ENCODE measurements at places on chromosomes 13 and 19. TPM values are rescaled to one million over a fixed set of nuclear protein-coding genes. Genes with fewer than 3 reads are reported as not detected.
A peak's percentile ranks its signal among the peaks of the same experiment; 100 is the strongest.

- peaks cover 8% of the 10 kb centered on the region for H3K4me1 ChIP-seq
- no peak overlapping the region for H3K27ac ChIP-seq
- no peaks in the 10 kb centered on the region for H3K27me3 ChIP-seq
- no peak overlapping the region for H3K4me3 ChIP-seq
- H3K36me3 ChIP-seq, result no peaks in the 10 kb centered on the region
These were observed 5.6 kb downstream of the CERS4 start for GRCh38 chr19:8214802-8215201.

- H3K36me3 ChIP-seq, result no peaks in the 10 kb centered on the region
- no peak for DNase-seq
- H3K4me3 ChIP-seq, result no peak overlapping the region
- peaks cover 6% of the 10 kb centered on the region for H3K27me3 ChIP-seq
- H3K4me1 ChIP-seq, result no peaks in the 10 kb centered on the region
These were observed 14.4 kb upstream of the ANKRD10 start for GRCh38 chr13:110929104-110929777.

- H3K27ac ChIP-seq, result peak overlapping the region; percentile 86
- peaks cover 9% of the 10 kb centered on the region for H3K27me3 ChIP-seq
- H3K36me3 ChIP-seq, result no peaks in the 10 kb centered on the region
- H3K4me1 ChIP-seq, result peaks cover 66% of the 10 kb centered on the region
- DNase-seq, result no peak
These were observed 6.3 kb downstream of the DACT3 start for GRCh38 chr19:46654621-46655152.

GRCh38 chr19:7596211-7596937 lies 711 bp downstream of the CAMSAP3 start:
- H3K36me3 ChIP-seq, result no peaks in the 10 kb centered on the region
- no peak for DNase-seq
- H3K4me1 ChIP-seq, result peaks cover 13% of the 10 kb centered on the region
- peak overlapping the region; percentile 54 for H3K4me3 ChIP-seq
- no peak overlapping the region for H3K27ac ChIP-seq

- H3K27me3 ChIP-seq, result no peaks in the 10 kb centered on the region
- peaks cover 7% of the 10 kb centered on the region for H3K4me1 ChIP-seq
- DNase-seq, result no peak
- H3K36me3 ChIP-seq, result no peaks in the 10 kb centered on the region
These were observed 8.2 kb downstream of the PHF11 start for GRCh38 chr13:49503951-49504350.

DNA sequence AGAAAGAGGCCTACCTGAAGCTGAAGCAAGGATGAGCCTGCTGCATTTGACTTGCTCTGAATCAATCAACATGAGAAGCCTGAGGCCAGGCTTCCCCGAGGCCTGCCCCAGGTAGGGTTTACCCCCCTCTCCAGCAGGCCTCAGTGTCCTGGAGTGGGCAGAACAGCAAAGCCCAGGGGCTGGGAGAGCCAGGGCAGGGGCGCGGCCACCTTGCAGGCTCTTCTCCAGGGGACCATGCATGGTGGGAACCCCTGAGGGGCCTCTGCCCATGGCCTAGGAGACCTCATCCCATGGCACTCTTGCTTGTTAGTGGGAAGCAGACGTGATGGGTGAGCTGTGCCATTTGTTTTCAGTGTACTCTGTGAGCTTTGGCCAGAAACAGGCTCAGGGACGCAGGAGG lies 19.9 kb upstream of the LRP3 start:
- H3K27me3 ChIP-seq, result no peaks in the 10 kb centered on the region
- no peak overlapping the region for H3K27ac ChIP-seq
- DNase-seq, result no peak
- H3K36me3 ChIP-seq, result no peaks in the 10 kb centered on the region

GRCh38 chr19:19782783-19783182 lies 38.8 kb downstream of the ZNF506 start:
- DNase-seq, result no peak
- H3K36me3 ChIP-seq, result peaks cover 19% of the 10 kb centered on the region
- no peak overlapping the region for H3K27ac ChIP-seq
- H3K4me1 ChIP-seq, result no peaks in the 10 kb centered on the region
- no peaks in the 10 kb centered on the region for H3K27me3 ChIP-seq
- no peak overlapping the region for H3K4me3 ChIP-seq

- H3K4me3 ChIP-seq, result no peak overlapping the region
- no peaks in the 10 kb centered on the region for H3K27me3 ChIP-seq
- H3K36me3 ChIP-seq, result peaks cover 7% of the 10 kb centered on the region
- H3K4me1 ChIP-seq, result peaks cover 16% of the 10 kb centered on the region
- no peak for DNase-seq
- H3K27ac ChIP-seq, result no peak overlapping the region
These were observed 40.7 kb downstream of the SMAD9 start for GRCh38 chr13:36879218-36879938.

- H3K4me1 ChIP-seq, result peaks cover 17% of the 10 kb centered on the region
- no peak for DNase-seq
- H3K4me3 ChIP-seq, result no peak overlapping the region
- H3K36me3 ChIP-seq, result no peaks in the 10 kb centered on the region
- H3K27ac ChIP-seq, result no peak overlapping the region
- no peaks in the 10 kb centered on the region for H3K27me3 ChIP-seq
These were observed 2.3 kb downstream of the MCF2L start for GRCh38 chr13:112971288-112971643.

DNA sequence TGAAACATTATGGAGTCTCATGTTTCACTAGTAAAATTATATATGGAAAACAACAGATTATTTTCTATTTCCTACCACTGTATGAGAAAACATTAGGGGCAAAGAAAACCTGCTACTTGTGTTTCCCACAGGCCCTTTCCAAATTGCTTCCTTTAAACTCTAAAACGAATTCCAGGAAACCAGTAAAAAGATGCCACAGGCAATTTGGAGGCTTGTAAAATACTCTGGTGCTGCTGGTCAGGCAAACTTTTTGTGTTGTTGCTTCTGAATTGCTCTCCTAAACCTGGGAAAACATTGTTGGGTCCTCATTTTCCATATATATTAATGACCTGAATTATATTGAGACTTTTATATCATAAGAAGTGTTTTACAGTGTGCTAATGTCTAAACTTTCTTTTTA lies 141.5 kb downstream of the TDRD3 start:
- DNase-seq, result no peak
- no peaks in the 10 kb centered on the region for H3K4me1 ChIP-seq
- no peaks in the 10 kb centered on the region for H3K27me3 ChIP-seq
- H3K27ac ChIP-seq, result no peak overlapping the region

DNA sequence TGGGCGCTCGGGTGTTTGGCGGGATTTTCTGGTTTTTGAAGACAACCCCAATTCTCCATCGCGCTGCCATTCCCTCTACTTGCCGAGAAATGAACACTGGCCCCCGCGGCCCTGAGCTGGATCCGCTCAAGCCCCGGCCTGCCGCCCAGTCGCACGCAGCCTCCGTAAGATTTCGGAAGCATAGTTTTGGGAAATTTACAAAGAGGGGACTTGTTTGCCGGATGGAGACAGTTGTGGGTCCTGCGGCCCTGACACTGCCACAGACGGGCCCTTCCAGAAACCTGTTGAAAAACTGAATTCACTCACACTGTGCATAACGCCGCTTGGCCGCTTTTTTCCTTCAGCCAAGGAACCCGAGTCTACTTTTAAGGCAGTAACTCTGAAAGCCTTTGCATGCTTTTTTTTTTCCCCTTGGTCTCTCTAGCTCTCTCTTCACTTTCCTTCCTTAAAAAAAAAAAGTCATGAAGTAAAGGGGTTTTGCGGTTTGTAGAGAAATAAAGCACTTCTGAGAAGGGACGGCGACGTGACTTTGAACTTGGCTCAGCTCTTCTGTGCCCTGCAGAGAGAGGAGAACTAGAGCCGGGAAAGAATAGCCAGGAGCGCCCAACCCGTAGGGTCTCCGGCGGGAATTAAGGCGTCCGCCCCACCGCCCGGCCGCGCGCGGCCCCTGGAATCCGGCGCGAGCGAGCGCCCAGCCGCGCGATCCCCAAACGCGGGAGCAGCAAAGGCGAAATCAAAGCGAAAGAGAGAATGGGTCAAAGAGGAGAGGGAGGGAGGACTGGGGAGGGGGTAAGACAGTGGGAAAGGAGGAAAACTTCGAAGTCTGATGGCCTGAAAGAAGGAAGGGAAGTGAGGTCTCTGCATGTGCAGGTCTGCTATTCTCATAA lies 3.4 kb upstream of the ZIC2 start:
- peaks cover 96% of the 10 kb centered on the region for H3K27me3 ChIP-seq
- H3K27ac ChIP-seq, result no peak overlapping the region
- no peaks in the 10 kb centered on the region for H3K36me3 ChIP-seq
- peaks cover 33% of the 10 kb centered on the region for H3K4me1 ChIP-seq
- no peak for DNase-seq

GRCh38 chr19:17420475-17420924 lies 653 bp downstream of the MVB12A start:
- no peak for DNase-seq
- H3K27ac ChIP-seq, result peak overlapping the region; percentile 86
- H3K4me3 ChIP-seq, result peak overlapping the region; percentile 79
- peaks cover 24% of the 10 kb centered on the region for H3K4me1 ChIP-seq

GRCh38 chr13:46622630-46623256 lies 69.8 kb downstream of the LRCH1 start:
- H3K36me3 ChIP-seq, result no peaks in the 10 kb centered on the region
- no peak overlapping the region for H3K4me3 ChIP-seq
- H3K4me1 ChIP-seq, result peaks cover 87% of the 10 kb centered on the region
- H3K27ac ChIP-seq, result peak overlapping the region; percentile 70

- peaks cover 5% of the 10 kb centered on the region for H3K4me1 ChIP-seq
- no peak overlapping the region for H3K4me3 ChIP-seq
- DNase-seq, result no peak
- H3K36me3 ChIP-seq, result peaks cover 8% of the 10 kb centered on the region
These were observed 16.3 kb downstream of the MTRF1 start for GRCh38 chr13:41246969-41247680.

DNA sequence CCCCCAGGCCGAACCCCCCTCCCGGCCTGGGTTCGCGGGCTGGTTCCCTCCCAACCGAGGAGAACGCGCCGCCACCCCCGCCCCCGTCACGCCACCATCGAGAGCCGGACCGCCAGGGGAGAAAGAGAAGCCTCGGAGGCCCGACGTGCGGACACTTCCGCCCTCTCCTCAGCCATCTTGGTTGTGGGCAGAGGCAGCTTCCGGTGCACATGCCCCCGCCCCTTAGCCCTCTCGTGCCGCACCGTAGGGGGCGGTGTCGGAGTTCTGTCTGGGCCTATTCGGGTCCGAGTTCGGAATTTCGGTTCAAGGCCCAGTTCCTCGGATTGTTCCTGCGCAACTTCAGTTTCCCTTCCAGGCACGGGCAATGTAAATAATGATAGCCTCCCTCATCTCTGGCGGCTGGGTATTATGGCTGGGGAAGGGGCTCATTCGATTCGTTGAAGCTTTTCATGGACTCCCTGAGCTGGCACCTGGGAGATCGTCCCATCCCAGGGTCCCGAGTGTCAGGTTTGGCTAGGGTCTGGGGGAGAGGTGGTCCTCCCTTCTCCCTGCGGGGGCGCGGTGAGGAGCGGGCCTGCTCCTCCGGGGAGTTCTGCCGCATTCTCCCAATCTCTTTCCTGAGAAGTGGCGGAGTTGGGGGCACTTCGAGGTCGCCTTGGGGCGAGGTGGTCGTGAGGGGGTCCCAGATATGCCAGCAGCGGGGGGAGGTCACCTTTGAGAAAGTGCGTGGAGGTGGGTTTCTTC lies at the start of the genes IER2 and STX10:
Gene IER2, plus strand, starts transcription at position 225 of the 744 bp plus-strand sequence. CDS start 2,776 bp downstream, outside the sequence.
Gene STX10, minus strand, starts transcription at position 189 of the 744 bp plus-strand sequence. CDS start 202 bp downstream, outside the sequence.
- H3K36me3 ChIP-seq, result no peaks in the 10 kb centered on the region
- H3K27me3 ChIP-seq, result no peaks in the 10 kb centered on the region
- H3K4me1 ChIP-seq, result peaks cover 48% of the 10 kb centered on the region
- DNase-seq, result peak; percentile 99
- H3K4me3 ChIP-seq, result peak within 1 kb of the TSS; percentile 70

DNA sequence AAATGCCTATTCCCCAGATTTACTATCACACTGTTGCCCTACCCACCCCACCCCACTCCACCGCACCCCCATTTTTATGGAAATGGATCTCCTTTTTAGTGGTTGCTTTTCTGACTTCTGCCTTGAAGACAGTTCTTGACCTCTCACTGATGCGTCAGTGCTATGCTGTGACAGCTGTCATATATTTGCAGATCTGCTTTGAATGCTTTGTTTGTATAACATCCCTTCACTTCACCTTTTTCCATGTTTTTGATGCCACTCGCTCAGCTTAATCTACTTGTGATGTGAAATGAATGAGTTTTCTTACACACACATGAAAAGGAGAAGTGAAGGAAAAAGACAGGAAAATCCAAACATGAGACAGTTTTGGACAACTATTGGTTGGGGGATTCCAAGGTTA lies 731.0 kb downstream of the SLITRK6 start:
- no peaks in the 10 kb centered on the region for H3K36me3 ChIP-seq
- H3K27ac ChIP-seq, result no peak overlapping the region
- H3K4me1 ChIP-seq, result no peaks in the 10 kb centered on the region
- H3K27me3 ChIP-seq, result no peaks in the 10 kb centered on the region

DNA sequence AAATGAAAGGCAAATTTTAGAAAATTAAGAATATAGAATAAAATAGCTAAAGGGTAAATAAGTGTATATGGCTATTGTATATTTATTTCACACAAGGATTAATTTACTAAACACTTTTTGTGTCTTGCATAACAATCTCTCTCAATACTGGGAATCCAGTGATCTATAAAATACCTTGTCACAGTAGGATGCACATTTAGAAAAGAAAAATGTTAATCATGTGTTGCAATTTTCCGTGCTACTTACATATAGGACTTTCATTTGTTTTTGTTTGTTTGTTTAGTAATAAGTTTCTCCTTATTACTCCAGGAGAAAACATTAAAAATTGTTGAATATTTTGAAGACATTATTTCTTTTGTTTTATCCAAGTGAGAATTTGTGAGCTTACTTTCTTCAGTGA lies 1533.3 kb downstream of the SLITRK5 start:
- no peak overlapping the region for H3K4me3 ChIP-seq

DNA sequence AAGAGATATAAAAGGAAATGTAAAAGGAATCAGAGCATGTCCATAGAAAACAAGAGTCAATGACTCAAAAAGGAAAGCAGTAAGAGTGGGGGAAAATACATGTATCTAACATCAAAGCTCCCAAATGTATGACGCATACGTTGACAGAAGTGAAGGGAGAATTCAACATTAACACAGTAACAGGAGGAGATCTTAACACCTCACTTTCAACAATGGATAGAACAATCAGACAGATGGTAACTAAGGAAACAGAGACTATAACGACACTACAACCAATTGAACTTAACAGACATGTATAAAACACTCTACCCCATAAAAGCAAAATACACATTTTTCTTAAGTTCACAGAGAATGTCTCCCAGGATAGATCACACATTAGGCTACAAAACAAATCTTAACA lies 774.8 kb upstream of the ARGLU1 start:
- DNase-seq, result no peak
- H3K4me3 ChIP-seq, result no peak overlapping the region
- no peaks in the 10 kb centered on the region for H3K4me1 ChIP-seq
- no peaks in the 10 kb centered on the region for H3K36me3 ChIP-seq

Gene PEG3
- total RNA-seq, result 10.4 TPM

Gene ZNF99
- under 0.01 TPM for total RNA-seq

Gene CCL25
- total RNA-seq, result not detected

Gene TTC9B
- not detected for total RNA-seq

Gene PNMA8C
- total RNA-seq, result 0.42 TPM

Gene PSG6
- total RNA-seq, result not detected

Gene MUC16
- total RNA-seq, result under 0.01 TPM

Gene PARP4
- 47.4 TPM for total RNA-seq
